Stimulated activated CD8-positive, alpha-beta memory T cell treated with anti-CD3 and anti-CD28 coated beads, Interleukin-2, amount 100 ng/mL, for 1 hour (primary cell): ENCODE measurements at places on chromosomes 4 and X.

DNA sequence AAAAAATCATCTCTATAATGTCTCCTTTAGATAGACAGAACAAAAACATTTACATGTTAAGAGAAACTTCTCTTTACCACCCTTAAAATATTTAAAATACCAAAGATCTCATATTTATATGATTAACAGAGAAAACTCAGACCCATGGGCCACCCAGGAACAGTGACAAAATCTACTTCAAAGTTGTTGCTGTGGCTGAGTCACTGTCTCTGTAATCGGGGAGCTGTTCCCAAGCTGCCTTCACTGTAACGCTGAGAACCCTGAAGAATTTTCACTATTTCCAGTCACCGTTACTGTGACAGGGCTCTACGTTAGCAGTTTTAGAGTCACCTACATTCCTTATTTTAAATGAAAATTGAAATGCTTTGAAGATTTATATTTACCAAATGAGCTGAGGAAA is 9.0 kb upstream of the DAPP1 start:
- no peak for DNase-seq

GRCh38 chr4:6549445-6549844 is 25.5 kb upstream of the MAN2B2 start:
- no peak for DNase-seq

GRCh38 chr4:182513587-182514291 is 270.5 kb downstream of the TENM3 start:
- no peak for DNase-seq

DNA sequence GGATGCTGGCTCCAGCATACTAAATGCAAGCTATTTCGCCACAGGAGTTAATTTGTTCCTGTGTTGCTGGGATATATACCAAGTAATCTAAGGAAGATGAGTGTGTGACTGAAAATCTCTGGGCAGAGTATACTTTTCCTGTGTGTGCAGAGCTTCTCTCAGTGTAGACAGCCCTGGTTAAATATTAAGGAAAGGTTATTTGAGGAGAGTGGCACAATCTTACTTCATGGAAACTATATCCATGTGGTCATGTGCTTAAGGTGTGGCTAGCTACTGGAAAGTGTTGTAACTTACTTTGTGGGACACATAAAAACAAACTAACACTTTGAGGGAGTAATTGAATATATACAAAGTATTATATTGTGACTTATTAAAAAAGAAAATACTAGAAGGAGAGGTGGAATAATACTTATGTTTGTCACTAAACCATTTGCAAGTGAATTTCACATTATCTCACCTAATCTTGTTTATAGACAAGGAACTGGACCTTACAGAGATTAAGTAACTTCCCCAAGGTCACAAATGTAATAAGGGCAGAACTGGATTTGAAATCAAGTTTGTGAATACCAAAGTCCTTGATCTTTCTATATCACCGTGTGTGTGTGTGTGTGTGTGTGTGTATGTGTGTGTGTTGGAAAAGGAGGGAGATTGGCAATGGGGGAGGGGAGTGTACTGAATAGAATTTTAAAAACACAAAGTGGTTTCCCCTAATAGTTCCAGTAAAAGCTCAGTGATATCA is 408.2 kb upstream of the NR3C2 start:
- DNase-seq, result no peak
